Sigmoid colon (tissue), 7 donors: ENCODE measurements at places on chromosomes 5 and 9. TPM values are rescaled to one million over a fixed set of nuclear protein-coding genes. Genes with fewer than 3 reads are reported as not detected.

GRCh38 chr5:38783011-38783561 is 62.7 kb upstream of the OSMR start:
- H3K36me3 ChIP-seq: no peaks in the 10 kb centered on the region
- DNase-seq: no peak
- peak overlapping the region; percentile 63 for H3K27ac ChIP-seq
- peaks cover 25% of the 10 kb centered on the region for H3K4me1 ChIP-seq

- H3K27ac ChIP-seq: no peak overlapping the region
- no peaks in the 10 kb centered on the region for H3K4me1 ChIP-seq
- H3K4me3 ChIP-seq: no peak overlapping the region
These were observed 191.4 kb downstream of the HSPA4 start for GRCh38 chr5:133243196-133243595.

SPINK1 gene
- total RNA-seq: not detected

KIAA1958 gene
- total RNA-seq: 4.3 TPM
